ENCODE measurements at places on chromosomes 6 and 20.

GRCh38 chr6:169722362-169723199 is 1.7 kb downstream of the PHF10 start:
- no peak for DNase-seq

DNA sequence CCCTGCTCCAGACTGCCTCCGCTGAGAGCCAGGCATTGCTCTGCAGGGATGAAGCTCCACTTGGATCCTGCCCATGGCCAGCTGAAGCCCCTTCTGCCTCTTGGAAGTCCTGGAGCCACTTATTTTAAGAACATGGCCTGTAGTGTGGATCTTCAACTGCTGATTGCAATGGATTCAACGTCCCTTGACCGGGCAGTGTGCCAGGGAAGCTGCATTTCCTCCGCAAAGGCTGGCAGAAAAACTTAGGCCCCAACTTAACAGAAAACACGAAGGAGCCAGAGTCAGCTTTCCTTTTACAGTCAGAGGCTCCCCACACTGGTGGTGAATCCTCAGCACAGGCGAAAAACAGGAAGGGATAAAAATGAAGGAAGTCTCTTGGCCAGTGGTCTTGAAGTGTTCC is 26.3 kb upstream of the FOXQ1 start:
- no peak for DNase-seq

GRCh38 chr6:76633259-76633658 is 560.8 kb upstream of the IMPG1 start:
- DNase-seq, result no peak

DNA sequence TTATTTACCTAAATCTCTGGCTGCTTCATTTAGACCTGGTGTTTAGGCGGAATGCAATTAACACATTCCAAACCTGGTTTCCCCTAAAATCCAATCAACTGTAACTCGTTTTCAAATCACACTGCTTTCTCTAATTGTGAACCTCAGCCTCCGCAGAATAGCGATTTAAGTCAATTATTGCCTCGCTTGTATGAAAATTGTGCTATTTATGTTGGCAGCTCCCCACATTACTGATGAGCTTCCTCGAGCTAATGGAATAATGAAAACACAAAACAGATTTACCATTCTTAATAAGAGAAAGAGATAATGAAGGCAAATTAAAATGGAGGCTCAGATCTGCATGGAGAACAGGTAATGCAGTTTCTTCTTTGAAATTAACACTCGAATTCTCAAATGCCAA is 67.9 kb downstream of the SLC2A10 start:
- no peak for DNase-seq

DNA sequence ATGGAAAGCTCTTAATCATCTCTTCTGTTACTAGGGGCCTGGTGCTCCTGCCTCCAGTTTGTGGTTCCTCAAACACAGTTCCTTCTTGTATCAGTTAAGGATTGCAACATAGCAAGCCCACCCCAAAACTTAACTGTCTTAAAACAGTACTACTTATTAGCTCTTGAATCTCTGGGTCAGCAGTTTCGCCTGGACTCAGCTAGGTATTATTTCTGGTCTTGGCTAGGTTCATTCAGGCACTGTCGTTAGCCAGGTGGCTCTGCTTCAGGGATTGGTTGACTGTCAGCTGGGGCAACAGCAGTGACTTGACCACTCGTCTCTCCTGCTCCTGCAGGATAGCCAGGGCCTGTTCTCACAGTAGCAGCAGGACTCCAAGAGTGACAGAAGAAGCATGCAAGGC is 30.0 kb upstream of the RALY start:
- DNase-seq, result no peak

- no peak for DNase-seq
These were observed 43.1 kb upstream of the BEND6 start for GRCh38 chr6:56911847-56912246.

DNA sequence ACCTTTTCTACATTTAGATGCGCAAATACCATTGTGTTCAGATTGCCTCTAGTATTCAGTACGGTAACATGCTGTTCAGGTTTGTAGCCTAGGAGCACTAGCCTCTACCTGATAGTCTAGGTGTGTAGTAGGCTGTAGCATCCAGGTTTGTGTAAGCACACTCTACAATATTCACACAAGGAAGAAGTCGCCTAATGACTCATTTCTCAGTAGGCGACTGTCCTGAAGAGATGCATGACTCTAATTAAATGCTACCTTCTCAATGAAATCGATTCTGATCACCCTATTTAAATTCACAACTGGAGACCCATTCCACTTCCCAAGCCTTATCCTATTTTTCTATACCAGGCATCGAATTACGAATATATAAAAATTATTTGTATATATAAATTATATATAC is 1.3 kb downstream of the MCUR1 start:
- DNase-seq, result no peak

GRCh38 chr6:50654155-50654554 is 59.2 kb upstream of the TFAP2D start:
- DNase-seq, result no peak

DNA sequence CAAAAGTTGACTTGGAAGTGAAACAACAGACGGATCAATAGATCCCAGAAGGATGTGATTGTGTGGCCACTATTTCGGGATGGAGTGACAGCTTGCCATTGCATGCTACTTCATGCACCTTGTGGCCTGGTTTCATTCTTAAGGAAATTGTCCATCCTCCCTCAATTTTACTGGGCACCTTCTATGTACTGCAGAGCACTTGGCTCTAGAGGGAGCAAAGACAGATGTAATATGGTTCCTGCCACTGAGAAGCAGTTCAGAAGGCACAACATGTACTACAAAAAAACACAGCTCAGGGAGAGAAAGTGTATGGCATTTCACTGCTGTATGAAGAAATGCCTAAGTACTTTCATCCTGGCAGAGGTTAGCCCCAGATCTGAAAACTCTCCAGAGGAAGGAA is 91.9 kb downstream of the FOXA2 start:
- no peak for DNase-seq

DNA sequence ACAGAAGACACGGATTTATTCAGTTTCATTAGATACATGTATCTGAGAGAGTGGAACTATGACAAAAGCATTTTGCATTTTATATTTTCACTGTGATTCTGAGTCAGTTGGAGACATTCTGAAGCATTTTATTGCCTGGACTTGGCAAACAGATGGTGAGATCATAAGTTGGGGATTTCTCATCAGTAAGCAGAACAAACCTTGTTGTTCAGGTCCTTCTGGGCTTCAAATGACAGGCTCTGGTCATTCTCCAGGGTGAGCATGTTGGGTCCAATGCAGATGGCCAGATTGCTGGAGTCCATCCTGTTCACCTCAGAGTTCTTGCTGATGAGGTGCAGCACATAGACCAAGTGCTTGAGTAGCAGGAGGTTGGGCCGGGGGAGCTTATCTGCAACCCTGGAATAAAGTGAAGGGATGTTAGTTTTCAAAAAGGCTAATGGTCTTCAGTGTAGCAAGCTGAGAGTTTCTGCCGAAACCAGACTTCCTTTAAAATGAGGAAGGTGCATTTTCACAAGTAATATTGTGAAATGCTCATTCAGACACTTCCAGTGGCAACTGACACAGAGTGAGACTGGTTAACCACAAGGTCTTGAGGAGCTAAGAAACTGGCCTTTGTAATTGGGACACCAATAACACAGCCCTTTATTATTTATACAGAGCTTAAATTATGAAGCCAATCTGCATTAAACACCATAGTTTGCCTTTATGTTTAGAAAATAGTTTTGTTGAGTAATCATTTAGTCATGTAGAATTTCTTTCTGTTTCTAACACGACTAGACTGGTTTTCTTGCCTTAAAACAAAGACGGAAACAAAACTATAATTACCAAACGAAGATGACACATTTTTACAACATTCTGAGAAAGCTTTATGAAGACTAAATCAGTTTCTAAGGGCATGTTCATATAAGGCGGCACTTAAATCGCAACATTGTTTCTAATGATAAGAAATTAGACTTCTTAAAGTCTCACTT is 5.6 kb downstream of the TAGAP start:
- DNase-seq, result no peak

DNA sequence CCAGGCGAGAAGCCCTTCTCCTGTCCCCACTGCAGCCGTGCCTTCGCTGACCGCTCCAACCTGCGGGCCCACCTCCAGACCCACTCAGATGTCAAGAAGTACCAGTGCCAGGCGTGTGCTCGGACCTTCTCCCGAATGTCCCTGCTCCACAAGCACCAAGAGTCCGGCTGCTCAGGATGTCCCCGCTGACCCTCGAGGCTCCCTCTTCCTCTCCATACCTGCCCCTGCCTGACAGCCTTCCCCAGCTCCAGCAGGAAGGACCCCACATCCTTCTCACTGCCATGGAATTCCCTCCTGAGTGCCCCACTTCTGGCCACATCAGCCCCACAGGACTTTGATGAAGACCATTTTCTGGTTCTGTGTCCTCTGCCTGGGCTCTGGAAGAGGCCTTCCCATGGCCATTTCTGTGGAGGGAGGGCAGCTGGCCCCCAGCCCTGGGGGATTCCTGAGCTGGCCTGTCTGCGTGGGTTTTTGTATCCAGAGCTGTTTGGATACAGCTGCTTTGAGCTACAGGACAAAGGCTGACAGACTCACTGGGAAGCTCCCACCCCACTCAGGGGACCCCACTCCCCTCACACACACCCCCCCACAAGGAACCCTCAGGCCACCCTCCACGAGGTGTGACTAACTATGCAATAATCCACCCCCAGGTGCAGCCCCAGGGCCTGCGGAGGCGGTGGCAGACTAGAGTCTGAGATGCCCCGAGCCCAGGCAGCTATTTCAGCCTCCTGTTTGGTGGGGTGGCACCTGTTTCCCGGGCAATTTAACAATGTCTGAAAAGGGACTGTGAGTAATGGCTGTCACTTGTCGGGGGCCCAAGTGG is 5.3 kb downstream of the SNAI1 start:
- no peak for DNase-seq

- no peak for DNase-seq
These were observed 48.0 kb downstream of the GCLC start for GRCh38 chr6:53496797-53497375.

DNA sequence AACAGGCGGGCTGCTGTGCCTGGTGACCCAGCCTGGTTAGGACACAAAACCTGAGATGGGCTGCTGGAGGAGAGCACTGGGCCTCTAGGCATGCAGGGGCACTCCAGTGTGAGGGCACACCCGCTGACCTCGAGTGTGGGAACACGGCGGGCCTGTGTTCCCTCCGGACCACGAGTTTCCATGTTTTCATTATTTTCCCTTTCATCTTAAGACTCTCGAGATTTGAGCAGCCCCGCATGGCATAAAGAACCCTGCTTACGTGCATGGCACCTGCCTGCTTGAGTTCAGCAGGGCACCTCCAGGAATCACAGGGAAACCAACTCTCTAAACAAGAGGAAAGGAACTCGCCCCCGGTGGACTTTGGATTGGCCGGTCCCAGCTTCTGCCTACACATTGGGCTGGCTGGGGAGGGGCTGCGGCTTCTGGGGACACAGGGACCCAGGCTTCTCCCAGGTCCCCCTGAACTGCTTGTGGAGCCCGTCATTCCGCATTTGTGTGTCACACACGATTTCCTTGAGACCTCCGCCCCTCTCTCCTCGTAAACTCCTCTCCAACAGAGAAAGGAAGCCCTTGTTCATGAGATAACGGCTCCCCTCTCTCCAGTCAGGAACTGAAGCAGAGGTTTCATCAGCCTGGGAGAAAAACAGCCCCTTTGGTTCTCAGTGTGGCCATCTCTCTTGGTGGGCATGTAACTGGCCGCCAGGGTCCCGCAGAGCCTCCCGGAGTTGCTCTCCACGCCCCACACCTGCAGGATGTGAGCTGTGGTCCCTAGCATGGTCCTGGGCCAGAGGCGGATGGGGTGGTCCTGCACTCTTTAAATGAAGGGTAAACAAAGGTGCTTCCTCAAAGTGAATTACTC is 181.8 kb downstream of the TTLL2 start:
- no peak for DNase-seq

DNA sequence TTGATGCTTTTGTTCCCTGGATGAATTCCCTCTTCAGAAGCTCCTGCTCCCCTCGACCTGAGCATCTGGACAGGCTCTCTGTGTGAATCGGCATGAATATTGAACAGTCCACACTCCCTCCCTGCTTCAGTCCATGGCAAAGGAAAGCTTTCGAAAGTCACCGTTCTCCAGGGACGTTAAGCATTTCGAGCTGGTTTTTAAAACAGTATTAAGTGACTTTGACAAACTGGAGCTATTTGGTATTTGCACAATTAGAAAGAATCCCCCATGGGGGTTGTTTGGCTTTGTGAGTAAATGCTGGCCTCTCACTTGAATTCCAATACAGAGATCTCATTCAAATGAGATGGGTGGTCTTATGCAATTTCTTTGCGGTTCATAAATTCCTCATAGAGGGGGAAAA is 85.3 kb upstream of the TIAM2 start:
- DNase-seq, result no peak

DNA sequence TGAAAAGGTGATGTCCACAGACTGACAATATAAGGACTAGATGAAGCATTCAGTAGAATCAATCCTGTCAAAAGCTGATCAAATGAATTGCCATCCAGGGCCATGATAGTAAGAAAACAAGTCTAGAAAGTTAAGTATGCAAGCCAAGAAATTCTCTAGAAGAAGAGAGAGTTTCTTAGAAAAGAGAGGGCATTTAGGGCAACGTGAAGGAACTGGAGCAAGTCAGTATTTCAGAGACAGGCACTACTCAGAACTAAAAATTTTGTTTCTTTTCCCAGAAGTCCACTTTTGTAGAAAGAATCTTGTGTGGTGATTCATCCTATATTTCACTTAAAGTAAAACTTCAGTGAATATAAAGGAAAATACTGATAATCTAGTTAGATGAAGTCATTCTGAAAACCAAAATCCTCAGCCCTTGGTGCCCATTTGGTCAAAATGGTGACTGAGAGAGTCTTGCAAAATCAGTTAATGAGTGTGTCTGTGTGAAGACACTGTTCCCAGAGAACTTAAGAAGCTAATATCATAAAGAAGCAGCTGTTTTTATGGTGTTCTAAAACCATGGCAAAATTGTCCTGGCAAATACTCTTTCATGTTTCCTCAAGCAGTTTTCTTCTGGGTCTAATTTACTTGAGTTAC is 82.2 kb downstream of the COL19A1 start:
- DNase-seq, result no peak

DNA sequence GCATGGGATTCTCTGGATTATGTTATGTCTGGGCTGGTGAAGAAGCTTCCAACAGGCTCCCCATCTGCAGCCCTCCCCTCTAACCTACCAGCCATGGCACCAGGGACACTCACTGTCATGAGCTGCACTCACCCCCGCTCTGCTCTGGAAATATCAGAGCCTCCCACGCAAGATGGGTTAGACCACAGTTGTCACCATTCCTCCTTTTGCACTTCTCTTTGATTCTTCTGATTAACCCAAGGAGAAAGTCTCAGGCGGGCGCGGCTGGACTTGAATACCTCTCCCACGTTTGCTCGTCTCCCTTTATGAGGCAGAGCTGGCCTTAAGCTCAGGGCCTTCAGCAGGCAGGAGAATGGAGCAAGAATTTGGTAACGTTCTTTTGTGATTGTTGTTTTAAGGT is 128.1 kb downstream of the CEBPB start:
- no peak for DNase-seq

- no peak for DNase-seq
These were observed 26.3 kb downstream of the CDH26 start for GRCh38 chr20:59984541-59984940.

Data from activated CD4-positive, alpha-beta T cell treated with anti-CD3 and anti-CD28 coated beads for 24 hours (primary cell).